IMR-90 (cell line): ENCODE measurements at places on chromosomes 4 and X. TPM values are rescaled to one million over a fixed set of nuclear protein-coding genes. Genes with fewer than 3 reads are reported as not detected.
A peak's percentile ranks its signal among the peaks of the same experiment; 100 is the strongest.

GNRHR gene
- total RNA-seq: not detected in 2 replicates

TMSB15B gene
- 5.6 and 7.9 TPM in 2 replicates for total RNA-seq

CD38 gene
- not detected in 2 replicates for total RNA-seq

NHSL2 gene
- 0.72 and 0.83 TPM in 2 replicates for total RNA-seq

RNF212 gene
- total RNA-seq: under 0.01 TPM in 2 replicates

RBMXL3 gene
- not detected in 2 replicates for total RNA-seq

GYPA gene
- not detected in 2 replicates for total RNA-seq

TNMD gene
- total RNA-seq: not detected in 2 replicates

ANKRD50 gene
- 35.3 and 45.8 TPM in 2 replicates for total RNA-seq

FAM3A gene
- 14.0 and 15.0 TPM in 2 replicates for total RNA-seq

NPY1R gene
- under 0.01 TPM in 2 replicates for total RNA-seq

MUC7 gene
- not detected in 2 replicates for total RNA-seq

GRCh38 chr4:15674046-15674445 lies 7.6 kb upstream of the FAM200B start:
- no peak overlapping the region for H3K4me3 ChIP-seq
- H3K36me3 ChIP-seq: 0 out of 2 replicates have a peak, but pooled peaks cover 2% of the 10 kb centered on the region
- peaks cover 6% of the 10 kb centered on the region for H3K4me1 ChIP-seq
- DNase-seq: no peak

DNA sequence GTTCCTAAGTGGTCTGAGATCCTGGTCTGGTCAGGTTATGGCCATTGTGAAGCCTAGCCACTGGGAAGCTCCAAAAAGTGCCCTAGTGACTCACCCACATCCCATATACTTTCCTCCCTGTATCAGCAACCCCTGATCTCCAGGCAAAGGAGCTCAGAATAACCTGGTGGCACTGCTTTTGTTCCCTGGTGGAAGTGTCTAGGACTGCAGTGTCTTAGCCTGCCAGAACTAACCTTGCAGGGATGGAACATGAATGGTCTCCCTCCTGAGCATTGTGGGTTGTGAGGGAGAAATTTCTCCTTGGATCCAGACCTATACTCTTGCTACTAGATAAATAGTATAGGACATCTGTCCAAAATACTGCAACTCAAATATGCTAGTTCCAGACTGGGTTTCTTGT lies 27.9 kb upstream of the WDR1 start:
- H3K4me1 ChIP-seq: no peaks in the 10 kb centered on the region
- no peaks in the 10 kb centered on the region for H3K36me3 ChIP-seq
- no peak overlapping the region for H3K4me3 ChIP-seq
- H3K27me3 ChIP-seq: peaks cover 7% of the 10 kb centered on the region

DNA sequence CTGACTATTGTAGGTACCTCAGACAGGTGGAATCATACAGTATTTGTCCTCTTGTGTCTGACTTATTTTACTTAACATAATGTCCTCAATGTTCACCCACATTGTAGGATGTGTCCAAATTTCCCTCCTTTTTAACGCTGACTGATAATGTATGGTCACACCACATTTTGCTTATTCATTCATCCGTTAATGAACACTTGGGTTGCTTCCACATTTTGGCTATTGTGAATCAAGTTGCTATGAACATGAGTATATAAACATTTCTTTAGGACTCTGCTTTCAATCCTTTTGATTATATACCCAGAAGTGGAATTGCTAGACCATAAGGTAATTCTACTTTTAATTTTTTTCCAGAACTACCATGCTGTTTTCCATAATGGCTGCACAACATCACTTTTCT lies 87.0 kb upstream of the NDP start:
- DNase-seq: no peak
- H3K27ac ChIP-seq: no peak overlapping the region
- no peaks in the 10 kb centered on the region for H3K36me3 ChIP-seq

- H3K27me3 ChIP-seq: no peaks in the 10 kb centered on the region
- peak; percentile 22 for DNase-seq
- H3K4me1 ChIP-seq: no peaks in the 10 kb centered on the region
- H3K27ac ChIP-seq: no peak overlapping the region
Observed at GRCh38 chrX:31435592-31435991, 363.8 kb upstream of the FTHL17 start.

DNA sequence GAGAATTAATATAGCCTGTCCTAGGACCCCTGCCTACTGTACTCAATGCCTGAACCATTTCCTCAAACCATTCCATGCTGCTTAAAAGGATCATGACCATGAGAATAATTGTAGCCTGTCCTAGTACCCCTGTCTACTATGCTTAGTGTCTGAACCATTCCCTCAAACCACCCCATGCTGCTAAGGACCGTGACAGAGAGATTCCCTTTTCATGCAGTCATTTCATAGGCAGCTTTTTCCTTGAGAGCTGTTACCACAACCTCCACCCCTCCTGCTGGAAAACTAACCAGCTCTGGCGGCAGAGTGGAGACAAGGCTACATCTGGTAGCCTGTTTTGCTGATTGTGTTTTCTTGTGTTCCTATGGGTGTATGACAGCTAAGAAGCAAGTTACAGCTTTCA lies 174.9 kb upstream of the SMARCAD1 start:
- no peak overlapping the region for H3K27ac ChIP-seq
- H3K27me3 ChIP-seq: no peaks in the 10 kb centered on the region
- H3K4me1 ChIP-seq: no peaks in the 10 kb centered on the region

DNA sequence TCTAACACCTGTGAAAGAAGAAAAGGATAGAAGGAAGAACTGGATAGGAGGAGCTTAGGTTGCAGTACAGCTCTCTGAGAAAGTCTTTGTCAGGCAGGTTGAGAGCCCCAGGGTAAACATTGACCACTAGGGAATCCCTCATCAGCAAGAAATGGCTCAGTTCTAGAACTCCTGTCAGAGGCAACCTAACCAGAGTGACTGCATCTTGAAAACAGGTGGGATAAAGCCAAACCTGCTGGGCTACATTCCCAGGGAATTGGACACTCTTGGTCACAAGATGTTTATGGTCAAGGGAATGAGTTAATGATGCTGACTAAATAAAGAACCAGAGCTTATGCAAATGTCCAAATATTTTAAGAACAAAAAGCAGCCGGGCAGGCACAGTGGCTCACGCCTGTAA lies 108.3 kb upstream of the MED14 start:
- H3K4me3 ChIP-seq: no peak overlapping the region
- peaks cover 9% of the 10 kb centered on the region for H3K4me1 ChIP-seq
- no peaks in the 10 kb centered on the region for H3K36me3 ChIP-seq
- no peaks in the 10 kb centered on the region for H3K27me3 ChIP-seq

DNA sequence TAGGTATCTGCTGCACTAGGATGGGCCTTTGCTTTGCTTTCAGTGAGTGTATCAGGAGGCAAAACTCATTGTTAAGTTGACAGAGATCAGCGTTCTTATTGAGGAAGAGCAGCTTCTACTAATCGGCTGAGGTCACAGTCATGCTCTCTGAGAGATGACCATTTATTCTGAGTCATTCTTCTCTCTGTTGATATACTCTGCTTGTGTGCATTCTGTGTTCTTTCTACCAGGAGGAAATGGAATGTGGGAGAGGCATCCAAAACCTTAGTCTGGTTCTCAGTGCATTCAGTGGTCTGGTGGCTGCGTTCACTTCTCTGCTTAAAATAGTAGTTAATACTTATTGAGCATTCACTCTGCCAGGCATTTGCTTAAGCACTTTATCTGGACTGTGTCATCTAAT lies 66.2 kb downstream of the RRAGB start:
- no peaks in the 10 kb centered on the region for H3K36me3 ChIP-seq
- H3K4me3 ChIP-seq: no peak overlapping the region
- DNase-seq: no peak
- H3K4me1 ChIP-seq: no peaks in the 10 kb centered on the region
- H3K27me3 ChIP-seq: no peaks in the 10 kb centered on the region

- H3K4me3 ChIP-seq: no peak overlapping the region
- no peaks in the 10 kb centered on the region for H3K36me3 ChIP-seq
- H3K4me1 ChIP-seq: no peaks in the 10 kb centered on the region
- H3K27me3 ChIP-seq: no peaks in the 10 kb centered on the region
Observed at GRCh38 chr4:64272432-64272831, 136.8 kb downstream of the TECRL start.

DNA sequence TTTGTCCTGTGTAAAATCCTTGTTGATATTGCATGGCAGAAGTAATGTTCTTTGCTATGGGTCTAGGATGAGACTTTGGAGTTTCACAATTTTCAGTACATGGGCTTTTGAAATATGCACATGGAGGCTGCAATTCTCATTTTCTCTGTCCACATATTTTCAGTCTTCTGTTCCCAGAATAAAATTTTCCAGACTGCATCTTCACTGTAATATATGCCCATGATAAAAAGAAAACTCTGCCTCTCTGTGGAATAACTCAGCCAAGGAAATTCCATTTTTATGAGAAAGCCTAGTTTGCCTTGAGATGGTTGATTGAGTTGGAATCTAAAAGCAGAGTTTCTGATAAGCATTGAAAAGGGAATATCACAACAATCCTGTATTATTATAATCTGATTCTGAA lies 601.4 kb upstream of the AADAT start:
- H3K27ac ChIP-seq: no peak overlapping the region
- no peaks in the 10 kb centered on the region for H3K4me1 ChIP-seq
- H3K36me3 ChIP-seq: no peaks in the 10 kb centered on the region

DNA sequence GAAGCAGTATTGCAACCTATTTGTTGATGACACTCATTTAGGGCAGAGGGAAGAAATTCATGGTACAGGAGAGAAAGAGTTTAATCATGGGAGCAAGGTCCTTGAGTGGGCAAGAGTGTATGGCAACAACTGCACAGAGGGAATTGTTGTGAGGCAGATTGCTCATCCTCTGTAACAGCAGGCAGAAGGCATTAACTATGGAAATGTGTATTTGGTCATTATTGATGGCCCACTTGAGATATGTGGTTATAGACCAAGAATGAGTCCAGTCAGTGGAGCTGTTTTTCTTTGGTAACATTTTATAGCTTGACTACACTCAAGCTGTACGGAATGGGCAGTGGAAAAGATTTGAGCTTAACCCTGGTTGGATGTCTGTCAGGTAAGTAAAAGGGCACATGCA lies 15.9 kb downstream of the PLRG1 start:
- H3K27ac ChIP-seq: no peak overlapping the region
- DNase-seq: no peak
- H3K4me1 ChIP-seq: no peaks in the 10 kb centered on the region
- no peak overlapping the region for H3K4me3 ChIP-seq
- no peaks in the 10 kb centered on the region for H3K27me3 ChIP-seq
- H3K36me3 ChIP-seq: peaks cover 8% of the 10 kb centered on the region

DNA sequence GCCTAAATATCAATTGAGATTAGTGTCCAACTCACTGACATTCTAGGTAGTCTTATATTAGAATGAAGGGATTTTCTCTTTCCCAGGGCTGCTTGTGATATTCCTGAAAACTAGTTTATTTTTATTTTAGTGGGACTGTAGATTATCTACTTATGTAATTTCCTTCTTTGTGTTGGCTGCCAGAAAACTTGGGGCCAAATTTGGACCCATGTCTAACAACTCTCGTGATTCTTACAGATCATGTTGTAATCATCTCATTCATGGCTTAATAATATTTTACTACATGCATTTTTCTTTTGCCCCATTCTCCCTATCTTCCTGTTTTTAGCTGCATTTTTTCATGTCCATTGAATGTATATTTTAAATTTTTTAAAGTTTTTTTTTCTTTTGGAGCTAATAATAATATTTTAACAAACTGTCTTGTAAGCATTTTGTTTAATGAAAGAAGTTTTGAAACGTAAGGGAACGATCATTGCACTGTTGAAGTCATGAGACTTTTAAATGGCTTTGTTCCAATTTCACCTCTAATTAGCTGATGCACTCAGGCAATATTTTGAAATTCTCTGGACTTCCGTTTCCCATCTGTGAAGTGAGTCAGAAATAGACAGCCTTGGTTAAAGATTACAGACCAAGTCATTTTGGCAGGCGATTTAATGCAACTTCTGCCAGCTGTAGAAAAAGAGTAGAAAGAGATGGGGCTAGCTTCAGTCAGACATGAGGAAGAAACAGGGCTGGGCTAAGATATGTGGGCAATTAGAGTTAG lies 14.3 kb upstream of the TDO2 start:
- DNase-seq: peak; percentile 89
- no peaks in the 10 kb centered on the region for H3K4me1 ChIP-seq
- no peaks in the 10 kb centered on the region for H3K36me3 ChIP-seq
- no peaks in the 10 kb centered on the region for H3K27me3 ChIP-seq
- H3K4me3 ChIP-seq: no peak overlapping the region

DNA sequence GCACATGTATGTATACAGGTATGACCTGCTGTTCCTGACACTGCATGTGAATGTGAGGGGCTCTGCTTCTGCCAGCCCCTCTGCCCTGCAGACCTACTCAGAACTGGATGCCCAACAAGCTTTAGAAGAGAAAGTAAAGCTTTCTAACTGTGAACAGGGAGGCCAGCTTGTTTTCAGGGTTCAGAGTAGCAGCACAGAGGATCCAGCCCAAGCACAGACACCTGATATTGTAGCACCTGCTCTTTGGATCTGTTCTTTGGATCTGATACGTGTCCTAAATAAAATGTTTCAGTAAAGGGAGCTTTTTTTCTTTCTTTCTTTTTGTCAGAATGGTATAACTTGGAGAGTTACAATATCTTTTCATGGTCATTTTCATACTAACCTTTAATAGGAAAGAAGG lies 19.2 kb downstream of the DCUN1D4 start:
- DNase-seq: no peak
- peaks cover 8% of the 10 kb centered on the region for H3K4me1 ChIP-seq
- no peak overlapping the region for H3K4me3 ChIP-seq

DNA sequence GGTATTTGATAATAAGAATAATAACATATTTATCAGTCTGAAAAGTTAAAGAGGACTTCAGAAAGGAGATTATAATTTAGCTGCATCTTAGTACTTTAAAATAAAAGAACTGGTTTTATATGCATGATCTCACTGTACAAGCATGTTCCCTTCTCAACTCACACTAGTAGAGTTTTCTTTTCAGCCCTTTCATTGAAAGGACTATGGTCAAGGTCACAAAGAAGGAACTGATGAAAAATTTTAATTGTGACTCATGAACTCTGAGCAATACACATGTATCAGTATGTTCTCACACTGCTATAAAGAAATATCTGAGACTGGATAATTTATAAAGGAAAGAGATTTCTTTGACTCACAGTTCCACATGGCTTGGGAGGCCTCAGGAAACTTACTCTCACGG lies 73.7 kb upstream of the NDST4 start:
- no peak overlapping the region for H3K27ac ChIP-seq
- H3K36me3 ChIP-seq: no peaks in the 10 kb centered on the region
- DNase-seq: no peak
- no peak overlapping the region for H3K4me3 ChIP-seq
- H3K4me1 ChIP-seq: no peaks in the 10 kb centered on the region

- no peak overlapping the region for H3K27ac ChIP-seq
- H3K36me3 ChIP-seq: no peaks in the 10 kb centered on the region
- no peaks in the 10 kb centered on the region for H3K27me3 ChIP-seq
- no peak for DNase-seq
- no peak overlapping the region for H3K4me3 ChIP-seq
Observed at GRCh38 chrX:105098812-105099211, 121.7 kb downstream of the TEX13A start.

GRCh38 chrX:48520455-48520854 lies 1.2 kb upstream of the EBP start:
- 0 out of 2 replicates have a peak, but pooled peaks cover 2% of the 10 kb centered on the region for H3K4me1 ChIP-seq
- no peak overlapping the region for H3K27ac ChIP-seq
- H3K36me3 ChIP-seq: peaks cover 3% of the 10 kb centered on the region
- H3K27me3 ChIP-seq: no peaks in the 10 kb centered on the region
- no peak overlapping the region for H3K4me3 ChIP-seq
